ENCODE measurements at places on chromosomes 13 and 19. TPM values are rescaled to one million over a fixed set of nuclear protein-coding genes. Genes with fewer than 3 reads are reported as not detected.

The ZNF560 gene
- not detected for total RNA-seq

The ZNF429 gene
- total RNA-seq, result 3.3 TPM

The UNC13A gene
- 0.21 TPM for total RNA-seq

The OR7A10 gene
- not detected for total RNA-seq

The TNFRSF19 gene
- 2.0 TPM for total RNA-seq

The OR10H1 gene
- total RNA-seq, result not detected

The C19orf73 gene
- total RNA-seq, result not detected

The LEUTX gene
- total RNA-seq, result not detected

The OR7A5 gene
- total RNA-seq, result not detected

The ACP7 gene
- not detected for total RNA-seq

The SIAH3 gene
- total RNA-seq, result under 0.01 TPM

- DNase-seq, result no peak
Measured at GRCh38 chr13:76890021-76890420, 3.8 kb upstream of the KCTD12 start.

GRCh38 chr13:112181336-112182067 is 114.6 kb downstream of the SOX1 start:
- DNase-seq, result no peak

GRCh38 chr13:110414283-110414682 is 107.2 kb downstream of the COL4A2 start:
- DNase-seq, result no peak

- DNase-seq, result no peak
Measured at GRCh38 chr19:38692458-38693379, 45.3 kb downstream of the ACTN4 start.

GRCh38 chr13:51229101-51229719 is 7.0 kb downstream of the FAM124A start:
- no peak for DNase-seq

DNA sequence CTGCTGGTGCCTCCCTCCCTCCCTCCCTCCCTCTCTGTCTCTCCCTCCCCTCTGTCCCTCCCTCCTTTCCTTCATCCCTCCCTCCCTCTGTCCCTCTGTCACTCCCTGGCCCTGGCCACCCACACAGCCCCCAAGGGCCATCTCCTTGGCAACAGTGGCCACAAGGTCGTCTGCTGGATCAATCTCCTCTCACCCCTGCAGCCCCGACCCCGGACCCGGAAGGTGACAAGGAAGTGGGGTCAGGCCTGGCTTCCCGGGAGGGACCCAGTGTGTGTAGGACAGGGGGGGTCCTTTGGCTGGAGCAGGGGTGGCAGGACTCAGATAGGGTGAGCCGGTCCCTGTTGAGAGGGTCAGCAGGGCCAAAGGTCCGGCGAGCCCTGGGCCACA is 21.9 kb upstream of the TCF3 start:
- DNase-seq, result no peak

DNA sequence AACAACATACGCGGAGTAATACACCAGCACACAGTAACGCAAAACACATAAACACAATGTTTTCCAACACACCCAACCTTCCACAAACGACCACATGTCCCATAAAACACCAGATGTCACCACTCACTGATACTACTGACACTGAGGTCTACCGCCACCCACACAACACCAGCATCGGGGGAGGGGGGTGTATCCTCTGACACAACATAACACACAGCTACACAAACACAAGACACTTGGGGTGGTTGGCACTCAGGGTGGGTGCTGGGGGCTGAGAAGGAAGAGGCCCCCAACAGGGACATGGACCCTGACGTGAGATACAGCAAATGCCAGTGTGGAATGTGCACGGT is 1.5 kb upstream of the KCNN4 start:
- no peak for DNase-seq

DNA sequence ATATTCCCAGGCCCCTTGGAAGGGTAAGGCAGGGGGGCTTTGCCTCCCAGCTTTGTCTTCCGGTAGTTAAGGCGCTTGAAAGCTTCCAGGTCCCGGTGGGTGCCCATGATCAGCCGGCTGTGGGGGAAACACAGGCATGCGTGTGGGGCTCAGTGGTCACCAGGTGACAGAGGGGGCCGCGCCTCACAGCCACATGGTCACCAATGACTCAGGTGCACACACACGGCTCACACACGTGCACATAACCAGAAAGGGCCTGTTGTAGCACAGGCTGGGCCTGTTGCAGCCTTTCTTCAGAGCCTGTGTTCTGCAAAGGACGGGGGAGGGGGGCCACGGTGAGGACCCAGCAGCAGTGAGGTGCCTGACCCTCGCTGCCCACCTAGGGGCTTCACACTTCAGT is 5.9 kb downstream of the NANOS3 start:
- no peak for DNase-seq

- DNase-seq, result no peak
Measured at GRCh38 chr19:35297922-35298321, 6.0 kb downstream of the MAG start.

DNA sequence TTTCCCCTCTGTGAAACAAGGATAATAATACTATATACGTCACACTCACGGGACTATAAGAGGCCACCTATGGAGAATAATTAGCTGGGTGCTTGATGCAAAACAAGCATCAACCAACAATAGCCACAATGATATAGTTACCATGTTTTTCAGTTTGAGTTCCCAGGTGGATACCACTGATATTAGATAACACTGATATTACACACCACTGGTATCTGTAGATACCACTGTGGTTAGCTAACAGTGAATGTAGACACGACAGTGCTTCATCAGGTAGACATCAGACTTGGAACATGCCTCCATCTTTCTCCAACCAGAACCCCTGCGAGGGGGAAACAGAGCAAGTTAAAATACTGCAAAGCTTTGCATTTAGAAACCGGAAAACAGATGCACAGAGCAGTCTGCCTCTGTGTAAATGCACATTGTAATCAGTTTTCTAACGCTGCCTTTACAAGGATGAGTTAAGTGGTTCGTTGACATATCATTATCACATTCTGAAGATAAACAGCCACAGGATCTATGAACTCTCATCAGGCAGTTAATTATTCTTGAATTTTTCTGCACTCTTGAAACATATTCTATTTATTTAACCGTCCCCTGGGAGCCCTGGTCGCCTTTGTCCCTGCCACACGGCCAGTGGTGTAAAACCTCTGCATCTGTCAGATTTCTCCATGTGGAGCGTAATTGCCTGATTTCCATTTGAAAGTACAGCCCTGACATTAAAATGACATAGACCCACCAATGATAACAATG is 80.7 kb downstream of the RNASEH2B start:
- no peak for DNase-seq

DNA sequence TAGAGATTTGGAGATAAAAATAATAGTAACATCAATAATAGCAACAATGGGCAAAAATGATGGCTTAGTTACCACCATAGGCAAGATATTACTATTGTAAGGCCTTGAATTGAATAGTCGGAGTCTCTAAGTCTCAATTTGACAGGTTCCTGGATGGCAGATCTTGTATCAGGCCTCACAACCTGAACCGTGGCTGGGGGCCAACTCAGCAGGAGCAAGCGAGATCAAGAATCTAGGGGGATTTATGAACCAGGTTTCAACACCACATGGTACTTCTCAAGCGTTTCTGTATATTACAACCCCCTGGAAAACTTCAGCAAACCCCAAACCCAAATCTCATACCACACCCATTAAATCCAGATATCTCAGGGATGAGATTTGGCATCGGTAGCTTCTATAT is 573.8 kb downstream of the LIG4 start:
- DNase-seq, result no peak

GRCh38 chr13:50334944-50335343 is 319.7 kb downstream of the KCNRG start:
- DNase-seq, result no peak

GRCh38 chr13:106099765-106100164 is 435.7 kb downstream of the EFNB2 start:
- no peak for DNase-seq

DNA sequence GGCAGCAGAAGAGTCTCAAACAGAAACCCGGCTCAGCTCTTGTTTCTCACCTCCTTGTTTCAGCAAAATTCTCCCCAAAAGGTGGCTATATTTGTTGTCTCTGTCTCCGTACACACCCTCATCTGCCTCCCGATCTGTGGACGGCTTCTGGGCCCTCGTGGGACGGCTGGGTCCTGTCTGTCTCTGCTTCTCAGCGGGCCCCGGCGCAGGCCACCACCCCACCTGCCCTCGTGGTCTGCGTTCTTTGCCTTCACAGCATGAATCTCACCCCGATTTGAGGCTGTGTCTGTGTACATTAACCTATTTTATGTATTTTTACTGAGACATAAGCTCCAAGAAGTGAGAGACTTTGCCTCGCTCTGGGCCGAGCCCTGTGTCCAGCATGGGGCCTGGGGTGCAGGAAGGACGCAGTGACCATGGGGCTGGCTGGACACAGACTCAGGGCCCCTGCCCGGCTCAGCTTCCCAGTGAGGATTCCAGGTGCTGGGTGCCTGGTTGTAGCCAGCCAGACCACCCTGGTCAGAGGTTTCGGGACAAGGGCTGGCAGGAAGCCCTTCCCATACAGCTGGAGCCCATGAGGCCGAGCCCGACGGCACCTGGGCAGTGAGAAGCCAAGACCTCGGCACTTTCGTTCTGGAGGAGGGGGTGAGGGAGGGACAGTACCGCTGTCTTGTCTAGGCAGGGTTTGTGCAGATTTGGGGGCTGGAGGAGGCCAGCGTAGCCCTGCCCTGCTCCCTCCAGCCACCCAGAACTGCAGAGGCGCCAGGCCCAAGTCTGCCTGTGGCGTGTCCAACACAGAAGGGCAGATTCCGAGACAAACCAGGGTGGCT is 78.5 kb upstream of the MCF2L start:
- DNase-seq, result no peak

- no peak for DNase-seq
Measured at GRCh38 chr19:39539165-39539517, 820 bp downstream of the EID2 start.

DNA sequence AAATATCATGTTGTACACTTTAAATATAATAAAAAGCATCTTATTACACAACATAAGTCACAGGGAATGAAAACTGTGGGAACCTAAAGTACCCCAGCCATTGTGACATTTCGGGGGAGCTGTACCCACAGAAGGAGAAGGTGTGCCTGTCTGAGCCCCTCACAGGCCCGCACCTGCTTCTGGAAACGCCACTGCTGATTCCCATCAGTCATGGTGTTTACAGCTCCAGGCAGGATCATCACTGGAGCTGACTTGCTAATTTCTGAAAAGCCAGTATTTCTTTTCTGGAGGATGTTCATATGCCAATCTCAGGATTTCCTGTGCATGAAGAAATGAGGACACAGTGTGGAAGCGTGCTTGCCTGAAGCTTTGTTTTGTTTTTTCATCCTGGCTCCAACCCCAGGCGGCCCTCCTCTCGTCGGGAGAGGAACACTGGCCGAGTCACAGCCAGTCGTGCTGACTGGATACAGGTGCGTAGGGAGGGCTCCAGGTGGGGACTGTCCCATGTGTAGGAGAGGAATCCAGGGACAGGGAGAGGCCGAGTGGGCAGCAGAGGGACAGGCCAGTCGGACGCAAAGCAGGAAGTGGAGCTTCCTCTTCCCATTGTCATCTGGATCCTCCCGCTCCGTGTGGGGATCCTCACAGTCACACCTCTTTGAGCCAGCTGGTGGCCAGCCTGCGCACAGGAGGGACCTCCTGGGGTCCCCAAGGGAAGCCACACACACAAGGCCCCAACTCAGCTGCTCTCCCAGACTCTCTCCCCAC is 4.2 kb upstream of the ATP12A start:
- no peak for DNase-seq

DNA sequence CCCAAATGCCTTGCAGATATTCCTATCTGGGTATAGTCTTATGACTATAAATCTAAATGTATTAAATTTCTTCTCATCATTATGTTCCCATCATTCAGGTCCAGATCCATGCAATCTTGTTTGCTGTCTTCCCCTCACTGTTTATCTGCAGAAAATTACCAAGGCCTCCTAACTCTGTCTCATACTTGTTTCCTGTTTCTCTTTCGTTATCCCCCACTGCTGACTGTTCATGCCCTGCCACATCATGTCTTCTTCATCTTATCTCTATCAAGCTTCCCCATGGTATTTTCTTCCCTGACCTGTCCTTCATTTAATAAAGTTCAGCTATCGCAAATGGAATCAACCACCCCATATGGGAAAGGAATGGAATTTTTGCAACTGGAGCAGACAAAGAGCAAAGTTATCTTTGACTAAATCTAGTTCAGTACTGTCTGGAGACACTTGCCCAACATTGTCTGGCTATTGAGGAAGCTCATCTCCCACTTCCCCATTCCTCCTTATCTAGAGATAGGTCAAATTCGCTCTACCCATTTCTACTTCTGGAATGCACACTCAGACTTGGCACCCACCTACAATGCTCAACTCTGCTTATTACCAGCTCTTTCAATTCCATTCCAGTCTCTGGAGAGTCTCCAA is 1358.1 kb downstream of the EFNB2 start:
- DNase-seq, result no peak
